Vagina (tissue), 2 donors: ENCODE measurements at places on chromosomes 4 and X. TPM values are rescaled to one million over a fixed set of nuclear protein-coding genes. Genes with fewer than 3 reads are reported as not detected.

- DNase-seq: no peak
These were observed 65.2 kb downstream of the IGFBP7 start for GRCh38 chr4:57044996-57045395.

DNA sequence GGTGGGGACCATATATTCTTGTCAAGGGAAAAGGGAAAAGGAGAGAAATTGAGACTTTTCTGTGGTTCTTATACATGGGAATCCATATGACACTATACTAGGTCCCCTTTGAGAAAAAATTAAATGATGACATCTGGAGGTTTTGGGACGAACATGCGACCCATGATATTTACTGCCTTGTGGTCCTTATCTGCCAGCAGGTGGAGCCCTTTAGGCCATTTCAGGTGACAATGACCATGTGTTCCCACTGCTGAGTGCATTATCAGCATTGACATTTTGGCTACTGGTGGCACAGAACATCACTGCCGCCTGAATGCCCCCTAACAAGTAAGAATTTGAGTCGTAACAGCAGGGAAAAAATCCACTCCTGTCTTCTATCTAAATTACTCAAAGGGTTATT is 843.4 kb downstream of the FSTL5 start:
- DNase-seq: no peak

The CDX4 gene
- not detected for total RNA-seq

DNA sequence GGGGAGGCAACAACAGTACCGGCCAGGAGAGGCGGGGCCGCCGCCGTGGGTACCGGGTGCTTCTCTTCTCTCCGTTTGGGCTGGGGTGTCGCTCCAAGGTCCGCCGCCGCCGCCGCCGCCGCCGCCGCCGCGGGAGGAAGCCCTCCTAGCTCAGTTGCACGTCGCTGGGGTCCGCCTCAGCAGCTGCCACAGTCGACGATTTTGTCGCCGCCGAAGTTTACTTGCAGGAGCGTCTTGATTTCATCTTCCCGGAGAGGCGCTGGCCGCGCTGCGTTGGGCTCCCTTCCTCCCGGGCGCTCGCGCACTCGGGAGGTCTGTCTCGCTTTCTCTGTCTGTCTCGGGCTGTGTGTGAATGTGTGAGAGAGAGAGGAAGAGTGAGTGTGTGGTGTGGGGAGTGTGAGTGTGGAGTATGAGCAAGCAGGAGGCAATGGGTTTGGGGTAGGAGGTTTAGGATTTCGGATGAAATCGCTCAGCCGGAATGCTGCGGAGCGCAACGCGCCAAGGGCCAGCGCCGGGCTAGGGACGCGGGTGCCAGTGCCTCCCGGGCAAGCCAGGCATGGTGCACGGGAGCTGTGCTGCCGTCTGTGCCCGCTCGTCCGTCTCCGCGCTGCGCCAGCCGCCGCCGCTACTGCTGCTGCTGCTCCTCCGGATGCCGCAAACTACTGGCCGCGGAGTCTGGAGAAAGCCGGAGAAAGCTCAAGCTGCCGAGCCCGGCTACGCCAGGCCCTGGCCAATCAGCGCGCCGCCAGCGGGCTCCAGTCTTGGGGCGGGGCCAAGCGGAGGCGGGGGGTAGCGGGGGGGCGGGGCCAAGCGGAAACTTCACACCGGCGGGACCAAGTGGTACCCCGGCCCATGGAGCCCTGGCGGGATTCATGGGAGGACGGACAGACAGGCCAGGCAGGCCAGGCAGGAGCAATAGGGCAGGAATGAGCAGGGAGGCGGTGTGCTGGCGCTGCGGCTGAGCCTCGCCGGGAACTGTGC is at the start of gene PCDH19:
PCDH19 (minus strand) TSS at position 664 of the 981 bp plus-strand sequence. CDS start 1,676 bp downstream, outside the sequence.
- no peak for DNase-seq

DNA sequence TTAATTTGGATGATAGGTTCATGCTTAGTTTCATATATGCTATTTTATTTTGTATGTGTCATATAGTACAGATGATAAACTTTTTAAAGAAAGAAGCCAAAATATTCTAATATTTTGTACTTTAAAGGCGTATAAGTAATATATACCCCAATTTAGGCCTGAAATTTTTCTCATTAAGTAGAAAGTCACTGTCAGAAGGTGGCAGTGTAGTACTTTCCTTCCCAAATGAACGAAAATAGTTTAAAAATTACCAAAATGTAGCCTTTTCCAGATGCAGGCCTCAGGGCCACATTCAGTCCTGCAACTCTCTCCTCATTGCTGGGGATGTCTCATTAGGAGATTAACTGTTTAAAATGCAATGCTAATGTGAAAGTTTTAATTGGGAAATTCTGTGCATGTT is 1263.6 kb downstream of the C4orf33 start:
- DNase-seq: no peak

DNA sequence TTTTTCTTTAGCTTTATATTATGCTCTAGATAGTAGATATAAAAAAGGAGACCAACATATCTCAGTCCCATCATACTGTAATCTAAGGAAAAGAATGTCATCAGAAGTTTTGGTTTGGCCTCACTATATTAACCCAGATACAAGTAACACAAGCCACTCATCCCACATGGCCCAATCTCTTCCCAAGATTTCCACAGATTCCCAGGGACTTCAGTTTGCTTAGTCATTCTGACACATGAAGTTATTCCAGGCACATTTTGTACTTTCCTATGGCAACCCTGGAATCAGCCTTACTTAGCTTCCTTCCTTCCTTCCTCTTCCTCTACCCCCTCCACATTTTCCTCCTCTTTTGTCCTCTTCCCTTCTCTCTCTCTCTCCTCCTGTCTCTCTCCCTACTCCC is 21.7 kb upstream of the DCLK2 start:
- no peak for DNase-seq

The FAM156B gene
- total RNA-seq: 18.7 TPM

DNA sequence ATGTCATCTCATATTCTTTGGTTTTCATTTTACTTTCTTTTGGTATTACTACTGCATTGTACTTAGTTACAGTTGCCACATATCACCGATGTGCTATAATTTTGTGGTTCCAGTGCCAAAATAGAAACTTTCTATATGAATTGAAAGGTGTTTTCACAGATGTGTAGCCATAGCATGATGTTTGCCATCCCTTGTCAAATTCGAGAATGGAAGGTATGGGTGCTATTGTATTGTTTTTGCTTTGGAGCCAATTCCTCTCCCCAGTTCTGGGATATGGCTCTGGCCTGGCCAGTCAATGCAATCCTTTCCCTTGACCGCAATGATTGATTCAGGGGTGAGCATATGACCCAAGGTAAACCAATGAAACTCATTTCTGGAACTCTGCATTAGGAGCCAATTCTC is 86.2 kb upstream of the RPS6KA3 start:
- DNase-seq: no peak

- DNase-seq: no peak
These were observed 478.2 kb downstream of the IL1RAPL1 start for GRCh38 chrX:29065477-29065876.

The SLC10A7 gene
- 14.2 TPM for total RNA-seq

DNA sequence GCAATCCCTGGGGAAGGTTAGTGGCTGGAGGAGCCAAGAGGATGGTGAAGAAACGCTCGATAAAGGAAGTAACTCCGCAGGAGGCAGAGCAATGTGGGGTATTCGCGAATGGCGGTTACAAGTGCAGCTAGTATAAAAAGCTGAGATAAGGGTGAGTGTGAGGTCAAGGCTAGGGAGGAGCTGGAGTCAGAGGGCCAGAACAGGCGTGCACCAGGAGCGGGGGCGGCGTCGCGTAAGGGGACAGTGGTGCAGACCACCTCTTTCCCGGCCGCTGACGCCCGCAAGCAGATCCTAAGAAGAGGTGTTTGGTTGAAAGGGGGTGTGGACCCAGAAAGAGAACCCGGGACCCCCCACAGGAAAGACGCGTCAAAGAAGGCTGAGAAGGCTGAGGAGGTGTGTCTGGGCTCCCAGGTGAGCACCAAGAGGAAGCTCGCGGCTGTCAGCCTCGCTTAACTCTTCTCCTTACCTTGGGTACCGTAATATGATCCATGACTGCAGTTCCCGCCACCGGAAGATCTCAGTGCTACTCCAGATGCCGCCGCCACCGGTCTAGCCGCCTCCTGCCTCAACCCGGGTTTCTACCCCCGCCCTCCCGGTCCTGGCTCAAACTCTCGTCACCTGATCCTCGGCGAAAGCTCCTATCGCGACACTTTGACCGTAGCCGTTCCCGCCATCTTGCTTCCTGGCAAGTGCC is at the start of gene MTMR8:
MTMR8 (minus strand) TSS at position 579 of the 694 bp plus-strand sequence; CDS start at position 490, 89 bp downstream.
- no peak for DNase-seq

DNA sequence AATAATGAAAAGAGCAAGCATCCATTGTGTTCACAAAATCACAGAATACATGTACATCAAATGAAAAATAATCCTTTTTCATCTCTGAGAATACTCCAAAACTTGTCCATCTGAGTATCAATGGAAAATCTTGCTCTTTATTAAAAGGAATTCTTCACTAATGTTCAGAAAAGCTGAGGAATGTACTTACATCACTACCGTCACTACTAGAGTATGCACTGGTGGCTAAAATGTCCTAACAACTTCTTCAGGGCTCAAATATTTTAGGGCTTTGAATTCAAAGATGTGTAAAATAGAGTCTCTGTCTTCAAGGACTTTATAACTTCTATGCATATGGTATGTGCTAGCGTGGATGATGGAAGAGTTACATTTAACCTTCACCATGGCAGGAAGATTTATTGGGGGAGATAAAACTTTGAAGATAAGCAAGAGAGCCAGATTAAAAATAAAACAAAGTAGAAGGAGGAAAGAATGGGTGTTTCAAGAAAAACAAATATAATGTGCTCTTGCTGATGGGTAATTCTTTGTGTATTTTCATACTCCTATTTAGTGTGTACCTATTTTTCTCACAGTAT is 55.1 kb downstream of the DMD start:
- DNase-seq: no peak

DNA sequence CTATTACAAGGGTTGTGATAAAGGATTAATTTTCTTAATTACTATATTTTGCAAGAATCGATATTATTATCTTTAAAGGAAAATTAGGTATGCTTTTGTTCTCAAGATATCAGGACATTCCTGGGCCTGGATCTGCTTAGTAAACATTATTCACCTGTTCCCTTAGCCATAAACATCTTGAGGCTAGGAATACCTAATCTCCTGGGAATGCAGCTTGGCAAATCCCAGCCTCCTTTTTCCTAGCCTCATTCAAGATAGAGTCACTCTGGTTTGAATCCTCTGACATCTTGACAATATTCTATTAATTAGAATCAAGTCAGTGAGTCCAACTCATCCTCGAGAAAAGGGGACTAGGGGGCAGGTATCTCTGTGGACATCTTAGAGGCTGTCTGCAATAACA is 327.1 kb downstream of the STIM2 start:
- DNase-seq: no peak

DNA sequence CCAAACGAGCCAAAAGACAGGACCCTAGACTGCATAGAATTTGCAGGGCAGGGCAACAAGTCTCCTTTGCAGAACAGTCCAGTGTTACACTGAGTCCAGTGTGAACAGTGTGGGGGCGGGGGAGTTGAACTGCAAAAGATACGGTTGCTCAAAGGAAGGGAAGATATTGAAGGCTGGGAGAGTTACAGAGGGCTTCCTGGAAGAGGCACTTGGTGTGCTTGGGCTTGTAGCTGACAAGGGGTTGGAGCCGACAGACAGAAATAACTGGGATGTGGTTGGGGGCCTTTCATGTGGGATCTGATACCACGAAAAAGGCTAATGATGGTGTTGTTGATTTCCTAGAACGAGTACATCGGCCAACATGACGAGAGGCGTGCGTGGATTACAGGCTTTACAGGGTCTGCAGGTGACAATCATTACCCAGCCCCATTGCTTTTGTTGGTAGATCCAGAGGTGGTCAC is 6.1 kb downstream of the XPNPEP2 start:
- no peak for DNase-seq

GRCh38 chrX:37824491-37825214 is 22.7 kb downstream of the DYNLT3 start:
- no peak for DNase-seq

The CHST7 gene
- total RNA-seq: 20.6 TPM

GRCh38 chr4:78747475-78747922 is 28.7 kb upstream of the BMP2K start:
- no peak for DNase-seq

DNA sequence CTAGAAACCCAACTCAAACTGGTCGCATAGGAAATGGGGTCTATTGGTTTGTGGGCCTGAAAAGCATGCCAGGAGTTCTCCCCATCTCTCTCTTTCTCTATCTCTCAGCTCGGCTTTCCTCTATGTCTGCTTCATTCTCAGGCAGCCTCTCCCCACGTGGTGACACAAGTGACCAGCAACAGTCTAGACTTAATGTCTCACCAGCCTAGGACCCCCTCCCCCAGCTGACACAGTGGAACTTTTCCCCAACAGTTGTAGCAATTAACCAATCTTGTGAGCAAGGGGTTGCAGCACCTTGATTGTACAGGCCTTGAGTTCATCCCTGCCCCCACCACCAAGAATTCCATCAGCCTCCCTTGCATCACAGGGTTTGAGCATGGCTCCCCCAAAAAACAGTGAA is 159.8 kb upstream of the KIT start:
- no peak for DNase-seq

- DNase-seq: no peak
These were observed 23.3 kb downstream of the SPACA5B start for GRCh38 chrX:48153769-48154168.

The CLGN gene
- not detected for total RNA-seq

The FOXP3 gene
- 1.5 TPM for total RNA-seq

The FRG2 gene
- not detected for total RNA-seq

The CXCL8 gene
- total RNA-seq: 0.49 TPM

GRCh38 chr4:124499261-124499660 is 213.3 kb downstream of the ANKRD50 start:
- no peak for DNase-seq

GRCh38 chrX:115333446-115333845 is 43.9 kb downstream of the LUZP4 start:
- DNase-seq: no peak

GRCh38 chr4:70838666-70839588 is 763 bp downstream of the GRSF1 start:
- no peak for DNase-seq

DNA sequence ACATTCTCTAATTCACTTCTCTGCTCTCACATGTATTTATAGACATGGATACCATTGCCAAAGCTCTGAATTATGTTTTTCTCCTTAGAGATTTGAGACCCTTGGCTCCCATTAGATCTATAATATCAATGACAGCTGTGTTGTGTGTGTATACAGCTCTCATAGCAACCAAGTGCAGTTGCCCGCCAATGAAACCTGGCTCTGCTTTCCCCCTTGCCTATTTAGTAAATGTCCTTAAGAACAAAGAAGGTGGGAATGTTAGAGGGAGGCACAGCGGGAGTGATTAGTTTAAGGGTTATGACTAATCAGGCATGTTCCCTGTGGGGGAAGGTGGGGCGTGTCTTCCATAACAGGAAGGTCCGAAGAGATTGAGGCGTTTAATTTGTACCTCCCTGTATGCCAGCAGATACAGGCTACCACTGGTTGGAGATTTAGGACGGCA is 100.5 kb upstream of the TBC1D9 start:
- DNase-seq: no peak

The MAGEB6 gene
- total RNA-seq: not detected

- DNase-seq: no peak
These were observed 192.0 kb downstream of the SMIM20 start for GRCh38 chr4:26105815-26106699.

The STK32B gene
- total RNA-seq: 6.4 TPM

GRCh38 chrX:41167888-41168287 is 82.6 kb downstream of the USP9X start:
- no peak for DNase-seq
